H7 (cell line): ENCODE measurements at places on chromosomes 11 and 22. TPM values are rescaled to one million over a fixed set of nuclear protein-coding genes. Genes with fewer than 3 reads are reported as not detected.

CRYBB1 gene
- 1.9 and 3.1 TPM in 2 replicates for total RNA-seq

KRTAP5-2 gene
- not detected in 2 replicates for total RNA-seq

SSTR3 gene
- total RNA-seq: 0.21 TPM in 1 of 2 replicates, not detected in the other

FGF3 gene
- 0.15 TPM in 1 of 2 replicates, not detected in the other for total RNA-seq

VPREB1 gene
- total RNA-seq: not detected in 2 replicates

MMP13 gene
- not detected in 2 replicates for total RNA-seq

SPDYC gene
- total RNA-seq: 2.0 and 2.3 TPM in 2 replicates

BLID gene
- total RNA-seq: not detected in 2 replicates

ACRV1 gene
- total RNA-seq: not detected in 2 replicates

CCDC89 gene
- not detected in 2 replicates for total RNA-seq

DNA sequence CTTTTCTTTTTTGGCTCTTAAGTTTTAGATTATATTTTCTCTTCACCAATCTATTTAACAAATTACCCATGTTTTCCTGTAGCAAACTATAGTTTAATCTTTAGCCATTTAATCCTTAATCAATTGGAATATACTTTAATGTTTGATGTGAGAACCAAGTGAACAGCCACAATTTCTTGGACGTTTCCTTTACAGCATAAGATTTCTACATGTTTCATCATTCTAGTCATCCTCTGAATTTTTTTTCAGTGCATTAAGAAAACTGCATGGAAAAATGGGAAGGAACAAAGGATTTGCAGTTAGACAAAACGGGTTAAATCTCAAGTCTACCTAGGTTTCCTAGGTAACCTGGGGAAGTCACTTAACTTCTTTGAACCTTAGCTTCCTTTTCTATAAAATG is 507.1 kb upstream of the CCDC90B start:
- no peak for DNase-seq

- DNase-seq: no peak
Observed at GRCh38 chr11:24511511-24511910, 14.7 kb downstream of the LUZP2 start.

- no peak for DNase-seq
Observed at GRCh38 chr11:122690801-122691548, 35.5 kb downstream of the UBASH3B start.

GRCh38 chr22:26744892-26745808 is 87.8 kb downstream of the MIAT start:
- no peak for DNase-seq

DNA sequence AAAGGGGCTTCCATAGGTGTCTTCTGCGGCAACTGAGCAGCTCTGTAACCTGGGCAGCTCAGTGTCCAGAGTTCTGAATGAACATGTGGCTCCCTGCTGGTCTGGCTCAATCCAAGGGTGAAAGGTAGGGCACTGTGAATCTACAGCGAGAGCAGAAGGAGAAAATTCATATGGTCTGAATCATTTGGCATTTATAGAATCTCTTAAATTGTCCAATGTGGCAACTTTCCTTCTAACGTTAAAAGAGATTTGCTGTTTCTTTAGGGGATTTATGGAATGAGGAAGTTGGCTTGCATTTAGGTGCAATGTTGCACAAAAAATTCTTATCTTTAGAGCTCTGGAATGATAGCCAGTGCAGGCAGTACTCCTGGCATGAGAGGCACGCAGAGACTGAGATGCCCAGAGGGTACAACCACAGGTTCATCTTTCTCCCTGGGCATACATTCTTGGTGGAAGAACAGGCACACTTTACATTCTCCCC is 17.0 kb downstream of the ATXN10 start:
- no peak for DNase-seq

DNA sequence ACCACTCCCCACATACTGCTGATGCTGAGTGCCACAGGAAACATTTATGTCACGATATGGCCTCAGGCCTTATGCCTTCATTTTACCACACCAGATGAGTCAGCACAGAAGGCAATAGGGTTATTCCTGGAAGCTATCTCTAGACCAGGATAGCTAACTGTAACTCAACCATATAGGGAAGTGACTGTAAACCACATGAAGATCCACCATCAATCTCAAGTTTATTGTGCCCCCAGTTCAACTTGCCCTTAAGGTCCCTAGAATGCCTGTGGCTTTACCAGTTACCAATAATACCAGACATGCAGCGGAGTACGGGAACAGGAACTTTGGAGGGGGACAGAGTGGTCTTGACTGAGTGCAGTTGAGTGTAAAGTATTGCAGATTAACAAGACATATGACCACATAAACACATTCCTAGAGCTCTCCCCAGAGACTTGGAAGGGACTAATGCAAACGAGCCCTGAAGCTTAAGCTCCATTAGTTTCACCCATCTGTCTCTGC is 180.9 kb downstream of the KIF18A start:
- no peak for DNase-seq

GRCh38 chr11:19374151-19374569 is 133.4 kb upstream of the E2F8 start:
- DNase-seq: no peak

DNA sequence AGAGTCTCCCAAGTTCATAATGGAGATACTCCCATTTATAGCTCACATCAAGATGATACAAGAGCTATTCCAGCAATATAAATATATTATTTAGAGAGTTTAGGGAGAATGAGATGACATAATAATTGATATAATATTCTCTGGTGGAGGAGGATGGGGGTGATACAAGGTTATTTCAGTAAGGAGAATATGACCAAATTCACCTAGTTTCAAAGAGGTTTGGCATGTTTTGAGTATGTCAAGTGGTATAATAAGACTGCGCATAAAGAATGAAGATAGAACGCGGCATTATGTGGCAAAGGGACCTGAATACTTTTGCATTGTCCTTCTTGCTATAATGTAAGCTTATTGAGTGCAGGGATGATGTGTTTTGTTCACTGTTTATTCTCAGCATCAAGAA is 1283.5 kb downstream of the LRRC4C start:
- no peak for DNase-seq

DNA sequence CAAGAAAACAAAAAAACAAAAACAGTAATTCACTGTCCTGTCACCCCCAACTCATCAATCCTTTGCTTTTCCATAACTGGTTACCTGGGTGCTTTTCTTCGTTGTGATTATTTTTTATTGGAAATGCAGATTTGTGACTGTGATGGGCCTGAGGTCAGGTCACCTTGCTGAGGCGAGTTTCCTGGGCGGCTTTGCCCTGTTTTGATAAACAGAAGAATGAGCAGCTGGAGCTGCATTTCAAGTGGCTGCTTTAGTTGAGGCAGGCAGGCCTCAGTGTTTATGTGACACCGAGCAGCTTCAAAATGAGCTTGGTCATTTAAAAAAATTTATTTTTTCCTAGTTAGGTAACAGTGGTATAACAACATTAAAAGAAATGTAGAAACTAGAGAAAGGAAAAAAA is 22.2 kb downstream of the PTPRJ start:
- no peak for DNase-seq

DNA sequence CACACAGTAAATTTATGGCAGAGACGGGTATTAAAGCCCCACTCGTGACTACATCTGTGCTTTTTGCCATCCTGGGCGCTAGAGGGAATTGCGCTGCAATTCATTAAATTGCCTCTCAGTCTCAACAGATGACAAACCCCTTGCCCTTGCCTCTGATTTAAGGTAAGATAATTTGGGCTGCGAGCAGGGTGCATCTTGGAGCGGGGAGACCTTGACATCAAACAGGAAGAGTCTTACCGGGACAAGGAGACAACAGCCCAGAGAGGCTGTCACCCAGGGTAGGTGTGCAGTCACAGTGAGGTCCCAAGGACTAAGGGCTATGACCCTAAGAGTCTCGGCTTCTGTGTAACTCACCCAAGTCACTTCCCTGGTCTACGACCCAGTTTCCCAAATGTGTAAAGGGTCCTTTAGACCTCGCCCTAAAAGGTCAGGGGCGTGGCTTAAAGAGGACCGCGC is 449 bp upstream of the TOM1 start:
- no peak for DNase-seq

- DNase-seq: no peak
Observed at GRCh38 chr11:31974366-31975136, 116.3 kb upstream of the RCN1 start.

GRCh38 chr22:50470491-50470890 is 4.3 kb downstream of the SBF1 start:
- DNase-seq: no peak

DNA sequence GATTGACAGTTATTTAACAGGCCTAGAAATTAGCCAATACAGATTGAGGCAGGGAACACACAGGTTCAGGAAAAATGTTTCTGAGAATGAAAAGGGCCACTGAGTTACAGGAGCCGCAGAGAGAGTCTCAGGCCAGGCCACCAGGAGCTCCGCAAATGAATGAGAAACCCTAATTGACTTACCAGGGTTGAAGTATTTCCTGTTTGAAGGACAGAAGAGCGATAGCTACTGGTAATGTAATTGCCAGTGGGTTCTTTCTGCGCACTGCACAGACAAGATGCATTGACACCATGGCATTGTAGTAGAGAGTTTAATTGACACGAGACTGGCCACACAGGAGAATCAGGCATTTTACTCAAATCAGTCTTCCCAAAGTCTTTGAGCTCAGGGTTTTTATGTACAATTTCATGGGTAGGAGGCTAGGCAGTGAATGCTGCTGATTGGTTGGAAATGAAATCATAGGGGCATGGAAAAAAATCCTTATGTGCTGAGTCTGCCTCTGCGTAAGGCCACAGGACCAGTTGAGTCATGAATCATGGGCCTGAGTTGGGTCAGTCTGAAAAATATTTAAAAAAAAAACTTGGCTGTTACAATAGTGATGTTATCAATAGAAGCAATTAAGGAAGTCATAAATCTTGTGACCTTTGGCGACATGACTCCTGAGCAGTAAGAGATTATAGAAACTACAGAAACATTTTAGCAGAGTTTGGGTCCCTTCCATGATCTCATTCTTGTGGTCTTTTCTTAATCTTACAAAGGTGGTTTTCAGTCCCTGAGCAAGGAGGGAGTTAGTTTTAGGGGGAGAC is 203.8 kb downstream of the CASP12 start:
- no peak for DNase-seq

GRCh38 chr22:44351685-44352377 is 39.1 kb upstream of the SHISAL1 start:
- DNase-seq: peak; percentile 74

- DNase-seq: peak; percentile 47
Observed at GRCh38 chr22:44437216-44438055, 60.6 kb downstream of the RTL6 start.

GRCh38 chr11:76742902-76743301 is 40.3 kb upstream of the TSKU start:
- DNase-seq: no peak

- no peak for DNase-seq
Observed at GRCh38 chr11:118132385-118133151, 20.1 kb downstream of the SCN4B start.

GRCh38 chr22:33851240-33851639 is 69.0 kb downstream of the LARGE1 start:
- no peak for DNase-seq
